ENCODE measurements at places on chromosomes 1 and 21.

- no peak for DNase-seq
Observed at GRCh38 chr1:17259233-17259873, 10.5 kb downstream of the PADI3 start.

GRCh38 chr1:191457889-191458288 is 700.4 kb upstream of the RGS18 start:
- DNase-seq = no peak

- DNase-seq = no peak
Observed at GRCh38 chr1:159700312-159700711, 14.1 kb downstream of the CRP start.

GRCh38 chr1:43910343-43910742 is 23.3 kb upstream of the ARTN start:
- DNase-seq = no peak

GRCh38 chr21:35328856-35329455 is 279.9 kb upstream of the RUNX1 start:
- DNase-seq = no peak

- no peak for DNase-seq
Observed at GRCh38 chr1:63698001-63698838, 75.6 kb upstream of the ROR1 start.

DNA sequence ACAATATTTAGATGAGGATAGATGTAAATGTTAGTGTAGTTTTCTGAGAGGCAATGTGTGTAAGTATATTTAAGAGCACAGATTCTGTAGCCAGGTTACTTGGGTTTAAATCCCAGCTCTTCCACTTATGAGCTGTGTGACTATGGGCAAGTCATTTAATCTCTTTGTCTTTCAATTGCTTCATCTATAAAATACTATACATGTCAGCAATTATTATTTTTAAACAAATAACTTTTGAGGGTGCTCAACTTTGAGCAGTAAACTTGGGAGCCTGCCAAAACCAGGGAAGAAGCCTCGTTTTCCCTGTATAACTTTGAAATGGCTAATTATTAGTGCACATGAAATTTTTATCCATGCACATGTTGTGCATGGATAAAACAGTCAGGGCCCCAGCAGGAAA is 222.8 kb downstream of the FOXD2 start:
- no peak for DNase-seq

DNA sequence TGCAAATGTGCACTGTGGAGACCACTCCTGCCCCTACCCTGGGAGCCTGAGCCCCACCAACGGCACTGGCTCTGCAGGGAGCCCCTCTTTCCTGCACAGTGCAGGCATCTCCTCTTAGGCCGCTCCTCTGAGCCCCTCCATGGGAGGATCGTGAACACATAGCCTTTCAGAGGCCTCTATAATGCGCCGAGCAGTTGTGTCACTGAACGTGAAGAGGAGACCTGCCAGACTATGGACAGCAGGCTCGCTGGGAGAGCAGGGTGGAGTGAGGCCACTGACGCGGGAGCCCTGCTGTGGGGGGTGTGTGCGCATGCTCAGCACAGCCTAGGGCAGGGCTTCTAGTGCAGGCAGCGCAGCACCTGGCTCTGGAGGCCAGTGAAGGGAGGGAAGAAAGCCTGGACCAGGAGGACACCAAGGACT is 151.3 kb upstream of the COL6A1 start:
- DNase-seq = no peak

DNA sequence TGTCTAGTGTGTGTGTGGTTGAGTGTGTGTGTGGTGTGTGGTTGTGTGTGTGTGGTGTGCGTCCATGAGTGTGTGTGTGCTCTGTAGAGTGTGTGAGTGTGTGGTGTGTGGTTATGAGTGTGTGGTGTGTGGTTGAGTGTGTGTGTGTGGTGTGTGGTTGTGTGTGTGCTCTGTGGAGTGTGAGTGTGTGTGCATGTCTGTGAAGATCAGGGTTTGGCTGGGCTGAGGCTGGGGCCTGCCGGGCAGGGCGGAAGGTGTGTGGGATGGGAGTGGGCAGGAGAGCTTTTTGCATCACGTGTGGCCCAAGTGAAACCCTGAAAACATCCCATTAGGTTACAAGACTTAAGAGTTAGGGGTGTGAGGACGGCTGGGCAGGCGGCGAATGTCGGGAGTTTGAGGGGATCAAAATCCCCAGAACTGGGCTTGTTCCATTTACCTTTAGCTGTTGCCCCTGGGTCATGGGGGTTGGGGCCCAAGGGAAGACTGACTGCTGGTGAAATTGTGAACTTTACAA is 2.9 kb upstream of the FCMR start:
- DNase-seq = no peak

GRCh38 chr1:202649553-202650392 is 60.5 kb downstream of the SYT2 start:
- DNase-seq = no peak

DNA sequence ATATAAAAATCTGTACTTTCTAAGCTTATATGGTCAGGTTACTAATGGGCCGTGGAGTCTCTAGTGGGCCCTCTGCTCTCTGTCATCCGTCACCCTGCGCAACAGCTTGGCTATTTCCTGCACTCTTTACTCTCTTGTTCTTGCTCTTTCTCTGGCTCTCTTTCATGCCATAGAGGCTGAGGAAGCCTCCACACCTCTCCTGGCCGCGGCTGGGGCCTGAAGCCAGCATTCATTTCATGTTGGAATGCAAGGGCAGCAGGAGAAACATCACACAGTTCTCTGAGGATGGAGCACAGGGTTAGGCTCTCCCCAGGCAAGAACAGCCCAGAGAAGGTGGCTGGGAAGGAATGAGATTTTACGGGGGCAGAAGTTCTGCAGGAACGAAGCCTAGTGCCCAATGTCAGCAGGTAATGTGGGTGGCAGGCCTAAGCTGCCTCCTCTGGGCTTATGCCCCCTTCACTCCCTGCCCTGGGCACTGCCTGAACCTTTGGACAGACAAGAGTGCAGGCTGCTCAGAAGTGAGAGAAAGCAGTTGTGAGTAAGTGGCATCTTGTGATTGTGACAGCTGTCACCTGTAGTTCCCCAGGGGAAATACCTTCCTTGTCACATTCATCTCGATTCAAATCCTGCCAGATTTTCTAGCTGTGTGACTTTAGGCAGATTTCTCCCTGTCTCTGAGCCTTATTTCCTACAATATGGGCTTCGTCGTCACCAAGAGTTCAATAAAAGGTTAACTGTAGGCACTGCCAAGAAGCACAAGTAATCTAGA is 3.6 kb upstream of the FHAD1 start:
- no peak for DNase-seq

DNA sequence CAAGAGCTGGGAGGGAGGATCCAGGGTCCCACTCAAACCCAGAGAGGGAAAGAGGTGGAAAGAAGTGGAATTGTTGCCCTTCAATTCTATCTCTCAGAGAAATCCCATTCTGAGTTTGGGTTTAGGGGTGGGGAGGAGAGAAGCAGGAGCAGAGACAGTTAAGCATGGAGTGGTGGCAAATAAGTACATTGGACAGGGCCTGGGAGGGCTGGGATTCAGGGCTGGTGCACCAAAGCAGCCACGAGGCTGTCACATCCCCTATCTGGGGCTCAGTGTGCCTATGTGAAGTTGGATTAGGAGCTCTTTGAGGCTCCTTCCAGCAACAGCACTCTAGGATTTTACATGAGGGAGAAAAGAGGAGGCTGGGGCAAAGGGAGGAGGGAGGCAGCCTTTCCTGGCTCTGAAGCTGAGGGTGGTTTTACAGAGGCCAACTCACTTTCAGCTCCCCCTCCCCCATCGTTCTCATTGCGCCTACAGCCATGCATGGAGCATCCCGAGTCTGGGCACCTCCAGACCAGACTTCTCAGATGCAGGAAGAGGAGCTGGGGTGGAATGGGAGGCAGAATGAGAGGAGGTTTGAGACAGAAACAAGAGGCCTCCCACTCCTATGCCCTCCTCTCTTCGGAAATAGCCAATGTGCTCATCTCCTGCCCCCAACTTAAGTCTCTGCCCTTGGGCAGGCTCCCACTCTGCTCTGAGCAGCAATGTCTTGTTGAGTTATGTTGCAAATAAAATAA is 3.0 kb upstream of the SYT6 start:
- no peak for DNase-seq

DNA sequence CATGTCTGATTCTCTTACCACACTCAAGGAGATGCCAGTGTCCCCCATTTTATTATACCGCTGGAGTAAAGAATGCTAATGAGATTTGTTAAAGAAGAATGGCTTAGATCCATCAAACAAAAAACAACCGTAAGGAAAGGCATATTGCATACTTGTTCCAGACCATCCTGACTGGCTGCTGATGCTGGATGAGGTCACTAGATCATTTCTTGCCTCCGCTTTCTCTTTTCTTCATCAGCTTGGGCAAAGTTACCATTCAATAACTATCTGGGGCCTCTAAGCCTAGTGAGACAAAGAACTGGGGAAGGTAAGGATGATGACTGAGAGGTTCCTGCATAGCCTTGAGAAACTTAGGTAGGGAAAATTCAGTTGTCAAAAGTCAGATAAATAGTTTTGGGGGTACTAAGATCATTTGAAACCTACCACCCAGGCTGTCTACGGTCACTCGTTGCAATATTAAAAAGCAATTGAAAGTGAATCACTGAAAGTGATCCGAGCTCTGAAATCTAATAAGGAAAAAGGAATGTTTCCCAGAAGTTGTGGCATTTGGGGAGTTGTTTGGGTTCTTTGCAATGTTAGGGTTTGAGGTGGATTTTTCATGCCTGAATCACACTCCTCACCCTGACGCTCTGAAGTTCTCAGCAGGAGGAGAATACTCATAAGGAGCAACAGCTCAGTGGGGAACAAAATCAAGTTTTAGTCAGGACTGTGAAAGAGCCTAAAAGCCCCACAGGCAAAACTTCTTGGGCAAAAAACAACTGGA is 176.8 kb downstream of the HHIPL2 start:
- no peak for DNase-seq

GRCh38 chr1:4962836-4963235 is 308.4 kb downstream of the AJAP1 start:
- no peak for DNase-seq

GRCh38 chr1:89201106-89201794 is 2.5 kb upstream of the GBP4 start:
- DNase-seq = no peak

- no peak for DNase-seq
Observed at GRCh38 chr1:64004451-64005025, 198.9 kb upstream of the UBE2U start.

GRCh38 chr1:218426343-218426657 is 81.2 kb downstream of the TGFB2 start:
- no peak for DNase-seq

- DNase-seq = no peak
Observed at GRCh38 chr1:27596986-27597385, 7.0 kb downstream of the AHDC1 start.

- DNase-seq = no peak
Observed at GRCh38 chr1:159927849-159928431, 2.6 kb upstream of the TAGLN2 start.

- DNase-seq = no peak
Observed at GRCh38 chr1:109782514-109782913, 18.8 kb upstream of the EPS8L3 start.

DNA sequence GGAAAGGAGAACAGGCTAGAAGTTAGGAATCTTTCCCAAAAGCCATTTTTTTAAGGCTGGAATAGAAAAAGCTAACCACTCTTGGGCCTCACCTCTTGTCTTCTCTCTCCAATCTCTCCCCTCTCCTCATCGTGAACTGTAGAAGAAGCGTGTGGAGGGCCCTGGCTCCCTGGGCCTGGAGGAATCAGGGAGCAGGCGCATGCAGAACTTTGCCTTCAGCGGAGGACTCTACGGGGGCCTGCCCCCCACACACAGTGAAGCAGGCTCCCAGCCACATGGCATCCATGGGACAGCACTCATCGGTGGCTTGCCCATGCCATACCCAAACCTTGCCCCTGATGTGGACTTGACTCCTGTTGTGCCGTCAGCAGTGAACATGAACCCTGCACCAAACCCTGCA is 19.4 kb downstream of the PPP1R8 start:
- DNase-seq = no peak

DNA sequence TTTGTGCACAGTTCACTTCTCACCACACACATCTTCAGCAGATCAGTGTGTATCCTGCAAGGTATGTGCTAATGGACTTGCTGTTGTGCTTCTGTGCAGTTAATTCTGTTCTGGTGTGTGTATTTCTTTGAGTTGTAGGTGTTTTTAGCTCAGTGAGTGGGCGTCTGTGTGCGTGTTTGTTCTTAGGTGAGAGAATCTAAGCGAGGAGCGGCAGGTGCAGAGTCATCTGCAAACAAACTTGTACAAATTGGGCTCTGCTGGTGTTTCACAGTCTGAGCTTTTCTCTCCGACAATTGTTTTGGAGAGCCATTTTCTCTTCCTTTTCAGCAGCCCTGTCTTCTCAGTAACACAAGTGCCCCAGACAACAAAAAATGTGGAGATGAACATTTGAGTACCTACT is 43.6 kb downstream of the ACP6 start:
- no peak for DNase-seq

GRCh38 chr21:38173276-38174035 is 83.3 kb upstream of the KCNJ15 start:
- no peak for DNase-seq

GRCh38 chr1:25120281-25120680 is 112.0 kb downstream of the SYF2 start:
- DNase-seq = no peak

- no peak for DNase-seq
Observed at GRCh38 chr1:234748066-234748465, 138.1 kb upstream of the IRF2BP2 start.

DNA sequence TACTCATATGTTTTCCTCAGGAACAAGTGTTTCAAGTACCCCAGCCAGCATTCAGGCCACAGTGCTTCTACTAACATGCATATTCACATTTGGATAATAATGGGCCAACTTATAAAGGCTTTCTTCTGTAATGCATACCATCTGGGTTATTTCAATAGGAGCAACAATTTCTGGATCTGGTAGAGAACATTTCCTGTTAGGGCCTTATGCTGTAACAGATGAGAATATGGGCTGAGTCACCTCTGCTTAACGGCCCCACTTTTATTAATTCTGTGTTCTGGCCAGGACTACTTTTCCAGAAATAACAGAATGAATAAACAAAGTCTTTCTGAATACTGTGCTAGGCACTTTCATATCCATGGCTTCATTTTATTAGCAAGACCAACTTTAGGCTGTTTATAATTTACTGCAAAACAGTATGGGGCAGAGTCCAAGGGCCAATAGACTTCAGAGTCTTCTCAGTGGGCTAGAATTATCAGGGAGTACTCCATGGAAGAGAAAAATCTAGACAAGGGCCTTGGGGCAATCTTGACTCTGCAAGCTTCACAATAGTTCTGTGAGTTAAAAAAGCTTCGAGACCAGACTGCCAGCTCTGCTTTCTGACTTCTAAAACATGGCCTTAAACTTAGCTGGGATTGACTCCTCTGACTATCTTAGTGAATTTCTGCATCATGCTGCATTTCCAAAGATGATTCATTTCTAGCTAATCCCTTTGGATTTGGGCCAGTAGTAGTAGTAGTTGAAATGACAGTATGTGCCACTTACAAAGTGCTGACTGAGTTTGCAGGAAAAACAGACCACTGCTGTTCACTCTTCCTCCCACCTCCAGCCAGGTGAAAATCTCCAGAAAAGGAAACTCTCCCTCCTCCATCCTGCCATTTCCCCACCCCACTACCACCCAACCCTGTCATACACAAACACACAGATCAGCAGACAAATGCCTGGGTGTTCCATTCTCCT is 8.2 kb upstream of the SSX2IP start:
- DNase-seq = no peak

GRCh38 chr1:30816211-30817076 is 58.9 kb upstream of the LAPTM5 start:
- no peak for DNase-seq

GRCh38 chr21:33265664-33266049 is 510 bp upstream of the IL10RB start:
- DNase-seq = no peak

All from NK-92 treated with Interleukin-12 subunit alpha and Interleukin-12 subunit beta, amount 100 ng/mL, for 24 hours (cell line).